ENCODE measurements at places on chromosomes 13 and 19.

DNA sequence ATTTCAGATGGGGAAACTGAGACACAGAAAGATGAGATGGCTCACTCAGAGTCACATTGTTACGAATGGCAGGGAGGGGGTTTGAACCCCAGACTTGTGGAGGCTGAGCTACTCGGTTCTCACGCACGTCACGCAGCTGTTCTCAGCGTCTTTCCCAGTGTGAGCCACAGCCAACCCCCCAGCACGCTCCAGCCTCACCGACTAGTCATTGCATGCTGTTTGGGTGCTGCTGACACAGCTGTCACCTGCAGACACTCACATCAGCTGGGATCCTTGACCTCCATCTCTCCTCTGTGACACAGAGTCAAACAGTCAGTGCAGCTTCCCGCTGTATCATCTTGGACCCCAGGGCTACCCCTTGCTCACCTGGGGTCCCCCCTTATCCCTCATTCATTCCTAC lies 2.4 kb upstream of the NCAN start:
- DNase-seq = no peak

DNA sequence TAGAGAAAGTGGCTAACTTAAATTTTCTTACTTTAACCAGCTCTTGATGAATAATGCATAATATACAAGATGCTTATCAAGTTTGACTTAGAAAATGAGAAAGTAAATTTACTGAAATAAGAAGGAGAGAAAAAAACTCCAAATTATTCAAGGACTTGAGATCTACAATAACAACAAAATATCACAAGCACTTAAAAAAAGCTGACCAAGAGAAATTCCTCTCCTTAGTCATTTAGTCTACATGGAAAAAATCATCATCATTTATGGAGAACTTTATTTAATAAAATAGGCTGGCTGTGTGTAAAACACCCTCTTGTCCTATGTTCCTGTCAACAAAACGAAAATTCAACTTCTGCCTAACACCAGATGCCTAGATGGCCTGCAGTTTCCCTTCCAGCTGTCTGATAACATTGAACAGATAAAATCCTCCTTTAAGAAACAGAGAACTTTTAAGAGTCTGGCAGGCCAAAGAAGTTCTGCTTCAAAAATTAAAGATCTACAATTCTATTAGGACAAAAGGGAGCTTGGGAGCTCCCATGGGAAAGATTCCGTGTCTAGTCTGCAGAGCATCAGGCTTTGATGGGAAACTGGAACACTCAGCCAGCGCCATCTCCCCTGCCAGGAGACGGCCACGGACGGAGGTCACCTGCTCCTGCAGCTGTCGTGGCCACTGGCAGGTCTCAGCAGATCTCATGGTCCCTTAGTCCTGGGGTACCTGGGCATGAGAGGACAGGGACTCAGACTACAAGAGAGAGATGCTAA lies 37.9 kb upstream of the ATP11A start:
- DNase-seq = no peak

- DNase-seq = no peak
Measured at GRCh38 chr19:4447327-4448146, 10.1 kb downstream of the UBXN6 start.

- no peak for DNase-seq
Measured at GRCh38 chr13:65653613-65654012, 1576.5 kb downstream of the PCDH9 start.

GRCh38 chr13:69769608-69770007 lies 338.0 kb upstream of the ATXN8OS start:
- DNase-seq = no peak

Data from GM03348 (cell line).